ENCODE measurements at places on chromosomes 2 and 18.
A peak's percentile ranks its signal among the peaks of the same experiment; 100 is the strongest.

DNA sequence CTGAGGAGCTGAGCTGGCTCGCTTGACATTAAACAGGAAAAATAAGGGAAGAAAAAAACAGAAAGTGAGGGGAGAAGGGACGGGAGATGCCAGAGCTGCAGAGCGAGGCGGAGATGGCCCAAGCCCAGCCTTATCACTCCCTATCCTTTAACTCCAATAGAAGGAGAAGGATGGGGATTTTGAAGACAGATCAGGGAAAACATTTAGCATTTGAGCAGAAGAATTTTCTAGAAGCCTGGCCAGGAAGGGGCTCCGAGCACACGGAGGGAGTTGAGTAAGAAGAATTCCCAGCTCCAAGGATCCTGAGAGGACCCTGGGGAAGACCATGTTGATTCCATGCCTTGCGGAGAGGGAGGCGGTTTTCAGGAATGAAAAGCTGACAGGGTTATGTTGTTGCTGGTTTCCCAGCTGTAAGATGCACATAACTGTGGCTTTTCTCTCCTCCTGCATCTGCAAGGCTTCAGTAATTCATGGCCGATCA, 35.6 kb downstream of the TWIST2 start:
- DNase-seq = no peak

DNA sequence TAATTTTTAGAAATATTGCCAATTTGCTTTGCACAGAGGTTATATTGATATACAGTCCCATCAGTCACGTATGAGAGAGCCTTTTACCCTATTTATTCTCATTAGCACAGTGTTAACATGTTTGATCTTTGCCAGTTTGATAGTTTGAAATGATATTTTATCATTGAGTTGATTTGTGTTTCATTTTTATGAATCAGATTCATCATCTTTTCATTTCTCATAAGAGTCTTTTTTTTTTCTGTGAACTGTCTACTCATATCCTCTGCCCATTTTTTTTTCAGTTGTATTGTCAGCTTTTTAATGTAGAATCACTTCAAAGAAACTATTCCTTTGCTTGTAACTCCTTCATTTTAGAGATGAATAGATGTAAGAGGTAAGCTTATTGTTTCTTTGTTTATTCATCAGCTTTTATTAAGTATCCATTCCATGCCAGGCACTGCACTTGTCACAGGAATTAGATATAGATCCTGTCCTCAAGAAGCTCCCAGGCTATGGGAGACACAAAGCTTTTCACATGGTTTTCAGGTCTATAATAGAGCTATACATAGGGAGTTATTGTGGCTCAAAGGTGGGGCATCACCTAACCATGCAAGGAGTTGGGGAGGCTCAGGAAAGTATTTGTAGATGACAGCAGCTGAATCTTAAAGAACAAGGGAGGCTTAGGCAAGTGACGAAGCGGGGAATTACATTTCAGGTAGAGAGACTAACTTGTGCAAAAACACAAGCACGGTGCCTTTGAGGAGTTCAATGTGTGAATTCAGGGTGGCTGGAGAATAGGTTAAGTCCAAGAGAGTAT, 42.1 kb downstream of the CD28 start:
- DNase-seq = no peak

GRCh38 chr2:133828913-133829312, 260.6 kb upstream of the NCKAP5 start:
- no peak for DNase-seq

DNA sequence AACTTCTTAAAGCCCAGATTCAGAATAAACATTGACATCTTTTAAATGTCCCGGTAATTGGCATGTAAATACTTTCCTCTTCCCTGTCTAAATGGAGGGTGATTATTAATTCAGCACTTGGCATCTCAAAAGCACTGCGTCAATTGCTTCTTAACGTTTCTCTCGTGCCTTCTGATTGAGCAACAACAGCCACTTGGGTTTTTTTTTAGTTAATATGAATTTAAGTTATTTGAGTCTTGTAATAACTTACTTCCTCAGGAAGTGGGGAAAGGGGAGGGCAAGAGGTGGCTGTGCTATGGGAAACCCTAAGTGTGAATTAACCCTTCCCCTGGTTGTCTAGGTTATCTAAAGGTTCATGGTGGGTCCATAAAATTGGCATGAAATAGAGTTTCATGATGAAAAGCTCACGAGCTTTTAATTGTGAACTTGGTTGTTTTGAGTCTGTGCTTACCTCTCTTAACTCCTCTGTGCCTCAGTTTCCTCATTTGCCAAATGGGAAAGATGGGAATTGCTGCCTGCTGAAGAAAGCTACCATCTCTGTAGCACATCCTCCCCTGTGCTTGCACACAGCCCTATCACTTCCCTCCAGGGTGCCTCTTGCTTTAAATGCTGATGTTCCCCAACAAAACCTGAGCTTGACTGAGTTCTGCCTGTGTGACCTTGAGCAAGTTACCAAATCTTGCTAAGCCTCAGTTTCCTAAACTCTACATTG, 126.3 kb upstream of the BCL2L11 start:
- DNase-seq = no peak

DNA sequence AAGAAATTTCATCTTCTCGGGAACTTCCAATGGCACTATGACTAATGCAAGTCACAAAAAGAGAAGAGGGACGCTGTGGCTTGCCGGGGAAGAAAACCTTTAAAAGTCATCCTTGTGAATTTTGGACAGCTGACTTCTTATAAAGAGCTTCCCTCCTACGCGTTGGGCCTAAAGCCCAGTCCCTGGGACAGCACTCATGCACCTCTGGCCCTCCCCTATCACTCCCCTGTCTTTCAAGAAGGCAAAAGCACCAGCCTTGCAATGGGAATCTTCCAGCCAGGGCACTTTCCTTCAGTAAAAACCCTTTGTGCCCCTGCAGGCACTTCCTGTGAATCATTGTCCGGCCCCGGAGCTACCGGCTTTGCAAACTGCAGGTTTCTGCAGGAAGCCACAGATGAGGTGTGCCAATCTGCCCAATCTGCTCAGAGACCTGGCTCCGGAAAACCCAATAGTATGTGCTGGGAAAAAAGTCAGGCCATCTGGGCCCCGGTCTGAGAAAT, 7.1 kb downstream of the MREG start:
- no peak for DNase-seq

GRCh38 chr2:10592652-10593051, 97.1 kb downstream of the NOL10 start:
- no peak for DNase-seq

GRCh38 chr2:173359231-173359630, 4.6 kb downstream of the CDCA7 start:
- DNase-seq = no peak

GRCh38 chr2:101197215-101197745, 46.1 kb upstream of the TBC1D8 start:
- DNase-seq = no peak

DNA sequence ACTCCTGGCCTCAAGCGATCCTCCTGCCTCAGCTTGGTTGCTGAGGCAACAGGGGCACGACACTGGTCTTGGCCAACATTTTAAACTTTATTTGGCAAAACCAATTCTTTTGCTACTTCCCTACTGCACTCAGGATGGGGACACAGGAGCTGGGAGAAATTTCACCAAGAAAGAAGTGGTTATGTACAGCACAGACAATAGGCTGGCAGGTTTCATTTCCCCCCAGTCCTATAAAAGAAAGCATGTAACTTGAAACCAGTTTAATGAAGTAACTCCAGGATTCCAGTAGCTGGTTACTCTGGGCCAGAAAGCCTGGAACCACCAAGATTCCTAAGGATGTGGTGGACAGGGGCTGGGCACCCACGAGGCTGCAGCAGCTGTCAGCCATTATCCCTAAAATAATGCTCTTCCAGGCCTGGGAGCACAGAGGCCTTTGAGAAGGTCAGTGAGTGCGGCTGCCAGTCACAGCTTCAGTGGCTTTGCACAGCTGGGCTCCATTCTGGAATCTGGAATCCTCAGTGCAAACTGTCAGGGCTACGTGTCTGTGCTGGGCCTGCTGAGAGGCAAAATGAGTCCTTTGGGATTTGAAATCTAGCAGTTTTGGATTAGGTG, 142.3 kb upstream of the ITGA6 start:
- peak; percentile 33 for DNase-seq

- no peak for DNase-seq
Measured at GRCh38 chr2:1209761-1210160, 203.5 kb upstream of the TPO start.

- DNase-seq = no peak
Measured at GRCh38 chr2:47645246-47645645, 137.7 kb upstream of the MSH6 start.

- no peak for DNase-seq
Measured at GRCh38 chr2:146661473-146662096, 1183.2 kb upstream of the ACVR2A start.

- no peak for DNase-seq
Measured at GRCh38 chr18:68826121-68826520, 28.2 kb downstream of the CCDC102B start.
